ENCODE measurements at places on chromosomes 5 and 9.

GRCh38 chr5:168935183-168935582 lies 356.0 kb upstream of the PANK3 start:
- no peak for DNase-seq

- peak; percentile 31 for DNase-seq
Observed at GRCh38 chr5:15966066-15966640, 213.4 kb downstream of the MARCHF11 start.

GRCh38 chr9:25658571-25658970 lies 19.7 kb downstream of the TUSC1 start:
- no peak for DNase-seq

DNA sequence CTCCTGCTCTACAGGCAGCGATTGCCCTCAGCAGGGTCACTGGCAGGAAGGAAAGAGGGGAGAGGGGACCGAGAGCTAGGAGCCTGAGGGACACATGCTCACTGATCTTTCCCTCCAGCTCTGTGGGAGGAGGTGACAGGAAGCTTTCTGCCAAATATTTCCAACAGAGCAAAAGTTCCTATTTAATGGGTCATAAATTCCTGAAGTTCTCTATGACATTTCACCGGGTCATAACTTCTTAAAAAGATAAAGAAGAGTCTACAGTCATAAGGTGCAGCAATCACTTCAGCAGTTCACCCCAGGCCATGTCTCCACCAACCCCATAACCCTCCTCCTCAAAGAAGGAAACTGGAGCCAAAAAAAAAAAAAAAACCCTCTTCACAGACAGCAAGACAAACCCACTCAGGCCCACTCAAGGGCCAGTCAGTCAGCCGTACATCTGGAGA lies 481.1 kb downstream of the NR2F1-AS1 start:
- DNase-seq, result peak; percentile 26

GRCh38 chr9:87701931-87702421 lies 23.9 kb upstream of the CTSL start:
- DNase-seq, result no peak

DNA sequence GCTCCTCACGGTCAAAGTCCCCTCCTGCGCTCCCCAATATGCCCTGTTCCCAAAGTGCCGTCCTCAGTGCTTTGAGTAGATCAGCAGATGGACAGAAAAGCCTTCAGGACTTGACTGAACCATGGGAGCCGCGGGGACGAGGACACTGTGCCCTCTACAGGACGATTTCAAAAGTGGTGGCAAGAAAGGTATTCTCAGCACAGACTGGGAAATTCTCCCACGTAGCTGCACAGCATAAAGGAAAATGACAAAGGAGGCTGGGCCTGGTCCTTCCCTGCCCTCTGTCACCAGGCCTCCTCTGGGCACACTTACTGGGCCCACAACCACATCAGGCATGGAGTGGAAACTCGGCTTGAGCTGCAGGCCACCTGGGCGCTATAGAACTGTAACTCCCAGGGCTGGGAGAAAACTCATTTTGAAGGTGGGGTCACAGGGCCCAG lies 16.7 kb upstream of the MTMR12 start:
- peak; percentile 85 for DNase-seq

- DNase-seq, result no peak
Observed at GRCh38 chr5:167804512-167805220, 486.8 kb upstream of the WWC1 start.

DNA sequence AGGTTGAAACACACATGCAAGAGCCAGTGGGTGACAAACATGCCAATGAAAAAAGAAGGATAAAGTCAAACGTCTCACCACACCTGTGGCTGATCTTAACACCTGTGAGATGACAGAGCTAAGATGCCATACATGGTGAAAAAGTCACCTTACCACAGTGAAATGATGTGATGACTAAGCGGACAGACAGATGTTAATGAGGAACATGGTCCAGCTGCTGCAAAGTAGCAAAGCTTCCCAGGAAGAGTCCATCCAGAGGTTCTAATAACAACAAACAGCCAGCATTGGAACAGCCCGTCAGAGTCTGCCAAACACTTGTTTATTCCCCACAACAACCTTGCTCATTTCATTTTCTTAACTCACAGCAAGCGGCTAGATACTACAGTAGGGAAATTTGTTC lies 1.9 kb downstream of the KIAA1191 start:
- no peak for DNase-seq

DNA sequence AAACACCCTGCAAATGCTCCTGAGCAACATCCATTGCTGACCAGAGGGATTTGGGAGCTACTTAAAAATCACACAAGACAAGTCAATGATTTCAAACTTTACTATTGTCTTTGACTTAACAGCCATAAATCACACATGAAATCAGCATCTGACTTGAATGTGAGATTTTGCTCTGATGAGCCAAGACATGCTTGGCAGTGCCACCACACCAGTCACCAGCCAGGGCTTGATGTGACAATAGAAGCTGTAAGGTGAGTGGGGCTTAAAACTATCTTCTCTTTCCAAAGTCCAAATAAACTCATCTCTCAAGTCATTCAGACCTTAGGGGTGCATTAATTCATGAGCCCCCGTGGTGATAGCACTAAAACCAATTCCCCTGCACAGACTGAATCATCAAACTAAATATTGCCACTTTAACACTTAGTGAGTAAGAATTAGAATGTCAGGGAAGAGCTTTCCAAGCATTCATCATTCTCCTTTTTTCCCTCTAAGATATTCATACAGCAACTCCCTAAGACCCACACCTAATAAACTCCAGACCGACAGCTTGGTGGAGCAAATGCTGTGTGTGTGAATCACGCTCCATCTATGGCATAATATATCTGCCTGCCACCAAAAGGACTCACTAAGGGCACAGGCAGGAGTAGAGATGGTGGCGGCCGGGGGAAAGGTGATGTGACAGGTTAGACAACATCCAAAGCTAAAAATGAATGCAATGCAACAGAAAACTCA lies 119.4 kb downstream of the SPOCK1 start:
- DNase-seq, result no peak

- DNase-seq, result no peak
Observed at GRCh38 chr5:146103594-146103993, 1.8 kb downstream of the PLAC8L1 start.

GRCh38 chr5:40556811-40557210 lies 122.9 kb upstream of the PTGER4 start:
- no peak for DNase-seq

DNA sequence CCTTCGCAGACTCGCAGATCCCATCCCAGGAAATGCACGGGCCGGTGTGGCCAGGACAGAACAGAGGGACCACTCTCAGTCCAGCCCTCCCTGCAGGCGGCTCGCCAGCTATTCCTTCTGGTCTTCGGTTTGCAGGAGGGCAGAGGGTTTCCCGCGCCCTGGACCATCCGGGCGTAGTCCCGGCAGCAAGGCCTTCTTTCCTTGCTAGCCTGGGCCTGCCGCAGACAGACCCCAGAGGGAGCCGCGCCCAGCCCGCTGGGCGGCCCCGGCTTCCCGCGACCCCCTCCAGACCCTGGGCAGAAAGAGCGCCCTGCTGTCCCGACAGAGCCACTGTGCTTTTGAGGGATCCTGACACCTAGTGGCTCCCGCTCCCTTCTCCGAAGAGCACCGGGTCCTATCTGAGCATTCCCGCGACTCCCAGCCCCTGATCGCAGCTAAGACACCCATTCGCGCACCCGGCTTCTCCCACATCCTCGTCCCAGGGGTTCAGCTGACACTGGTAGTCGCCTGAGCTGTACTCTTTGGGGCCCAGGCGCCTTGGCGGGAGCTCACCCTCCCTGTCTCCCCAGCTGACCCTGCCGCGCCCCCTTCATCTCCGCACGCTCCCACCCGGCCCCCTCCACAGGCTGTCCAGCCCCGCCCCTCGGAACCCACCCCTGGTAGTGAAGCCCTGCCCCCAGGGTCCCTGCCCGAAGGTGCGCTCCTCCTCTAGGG lies 1.1 kb downstream of the CFAP90 start:
- DNase-seq, result no peak

DNA sequence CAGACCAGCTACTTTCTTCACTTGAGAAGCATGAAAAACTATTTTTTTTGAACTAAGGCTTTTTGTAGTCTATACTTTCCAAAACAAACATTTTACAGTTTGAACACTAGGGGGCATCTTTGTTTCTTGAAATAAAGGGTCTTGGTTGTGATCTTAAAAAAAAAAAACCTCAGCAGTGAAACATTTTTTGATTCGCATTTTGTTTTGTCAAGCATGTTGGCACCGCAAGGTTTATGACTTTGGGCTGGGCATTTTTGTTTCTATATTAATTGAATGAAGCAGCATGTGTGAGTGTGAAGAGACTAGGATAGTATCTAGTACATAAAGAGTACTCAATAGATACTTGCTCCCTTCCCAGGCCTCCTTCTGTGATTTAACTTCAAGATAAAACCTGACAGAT lies 31.6 kb upstream of the ACOT12 start:
- peak; percentile 17 for DNase-seq

DNA sequence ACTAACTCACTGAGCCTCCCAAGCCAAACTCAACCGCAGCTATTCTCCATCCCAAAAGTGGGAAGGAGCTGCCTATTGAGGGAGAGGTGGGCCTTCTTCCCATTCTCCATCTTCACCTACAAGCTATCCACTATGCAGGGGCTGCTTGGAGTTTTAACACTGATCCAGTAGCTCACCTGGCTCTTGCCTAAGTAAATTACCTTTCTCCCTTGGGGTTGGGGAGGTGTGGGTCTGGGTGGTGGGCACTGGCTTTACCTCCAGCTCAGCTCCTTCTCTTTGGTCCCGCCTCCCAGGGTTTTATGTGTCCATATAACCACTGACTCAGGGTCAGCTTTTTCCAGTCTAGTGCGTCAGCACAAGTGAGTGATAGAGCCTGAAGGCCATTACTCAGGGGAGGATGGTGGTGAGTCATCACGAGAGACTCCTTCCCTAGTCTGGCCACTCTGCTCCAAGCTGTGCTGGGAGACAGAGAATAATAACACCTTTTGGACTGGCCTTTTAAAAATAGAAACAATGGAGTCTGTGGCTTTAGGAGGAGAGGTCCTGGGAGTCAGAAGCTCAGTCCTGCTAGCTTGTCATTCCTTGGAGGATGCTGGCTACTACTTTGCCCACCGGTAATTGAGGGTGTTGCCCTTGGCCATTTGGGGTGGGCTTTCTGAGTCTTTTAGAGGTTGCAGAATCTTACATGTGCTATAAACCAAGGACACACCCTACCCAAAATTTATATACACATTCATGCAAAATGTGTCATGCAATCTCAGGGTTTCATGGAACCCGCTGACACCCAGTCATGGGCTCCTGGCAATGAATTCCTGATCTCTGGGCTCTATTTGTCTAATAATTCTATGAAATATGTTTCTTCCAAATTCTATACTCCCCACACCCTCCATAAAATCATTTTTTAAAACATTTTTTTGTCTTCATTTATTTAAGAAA lies 35.6 kb upstream of the ATP6V1G1 start:
- peak; percentile 99 for DNase-seq

DNA sequence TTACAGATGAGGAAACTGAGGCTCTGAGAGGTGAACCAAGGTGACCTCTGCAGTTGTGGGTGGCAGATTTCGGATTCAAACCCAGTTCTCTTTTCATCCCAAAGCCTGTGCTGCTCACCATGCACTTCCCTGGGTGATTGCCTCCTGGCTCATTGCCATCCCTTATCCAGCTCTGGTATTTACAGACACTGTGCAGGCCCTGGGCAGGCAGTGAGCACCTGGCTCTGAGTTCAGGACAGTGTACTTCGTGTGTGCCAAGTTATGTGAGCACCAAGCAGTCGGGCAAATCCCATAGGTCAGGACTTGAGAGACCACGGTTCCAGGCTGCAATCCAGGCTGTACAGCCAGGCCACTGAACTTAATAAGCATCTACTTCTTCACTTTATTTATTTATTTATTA lies 1.4 kb downstream of the LRSAM1 start:
- DNase-seq, result no peak
